ENCODE measurements at places on chromosomes 12 and 14.

DNA sequence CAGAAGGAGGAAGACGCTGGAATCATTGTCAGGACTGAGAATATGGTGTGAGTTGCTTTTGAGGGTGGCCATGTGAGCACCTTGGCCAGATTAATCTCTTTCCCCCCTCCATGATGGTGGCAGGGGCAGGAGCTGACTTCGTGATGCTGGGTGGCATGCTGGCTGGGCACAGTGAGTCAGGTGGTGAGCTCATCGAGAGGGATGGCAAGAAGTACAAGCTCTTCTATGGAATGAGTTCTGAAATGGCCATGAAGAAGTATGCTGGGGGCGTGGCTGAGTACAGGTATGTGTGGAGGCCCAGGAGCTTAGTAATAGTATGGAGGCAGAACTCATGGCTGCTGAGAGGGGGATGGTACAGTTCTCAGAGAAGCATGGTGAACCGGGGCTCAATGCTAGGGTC lies 4.3 kb downstream of the TINF2 start:
- no peak for DNase-seq

- no peak for DNase-seq
Observed at GRCh38 chr14:51529736-51530135, 122.0 kb upstream of the FRMD6 start.

DNA sequence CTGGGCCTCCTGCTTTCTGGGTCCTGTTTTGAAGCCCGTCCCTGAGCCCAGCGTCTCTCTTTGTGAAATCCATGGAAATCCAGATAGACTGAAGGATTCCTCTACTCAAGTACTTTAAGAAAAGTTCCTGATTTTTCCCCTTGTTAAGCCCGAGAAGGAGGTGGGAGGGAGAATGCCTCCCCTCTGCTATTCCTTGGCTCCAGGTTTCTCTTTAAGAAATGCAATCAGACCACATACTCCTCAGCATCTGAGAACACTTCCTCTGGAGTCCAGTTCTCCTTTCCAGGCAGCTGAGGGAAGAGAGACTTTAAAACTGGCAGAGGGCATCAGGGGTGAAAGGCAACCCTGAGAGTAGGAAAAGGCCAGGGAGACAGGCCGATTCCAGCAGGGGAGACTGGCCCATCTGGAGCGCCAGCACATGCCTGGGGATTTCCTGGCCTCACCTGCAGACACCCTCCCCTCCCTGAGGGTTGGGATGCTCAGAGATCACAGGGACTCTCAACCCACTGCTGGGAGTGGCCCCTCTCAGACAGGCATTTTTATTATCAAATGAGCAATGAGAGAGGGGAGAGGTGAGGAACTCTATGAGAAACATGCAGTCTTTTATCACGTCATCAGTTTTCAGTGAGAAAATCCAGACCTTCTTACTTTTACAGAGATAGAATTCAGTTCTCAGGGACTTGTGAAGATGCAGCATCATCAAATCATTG lies 2.0 kb upstream of the EMP1 start:
- no peak for DNase-seq

GRCh38 chr14:69540654-69541335 lies 33.9 kb downstream of the CCDC177 start:
- DNase-seq: no peak

DNA sequence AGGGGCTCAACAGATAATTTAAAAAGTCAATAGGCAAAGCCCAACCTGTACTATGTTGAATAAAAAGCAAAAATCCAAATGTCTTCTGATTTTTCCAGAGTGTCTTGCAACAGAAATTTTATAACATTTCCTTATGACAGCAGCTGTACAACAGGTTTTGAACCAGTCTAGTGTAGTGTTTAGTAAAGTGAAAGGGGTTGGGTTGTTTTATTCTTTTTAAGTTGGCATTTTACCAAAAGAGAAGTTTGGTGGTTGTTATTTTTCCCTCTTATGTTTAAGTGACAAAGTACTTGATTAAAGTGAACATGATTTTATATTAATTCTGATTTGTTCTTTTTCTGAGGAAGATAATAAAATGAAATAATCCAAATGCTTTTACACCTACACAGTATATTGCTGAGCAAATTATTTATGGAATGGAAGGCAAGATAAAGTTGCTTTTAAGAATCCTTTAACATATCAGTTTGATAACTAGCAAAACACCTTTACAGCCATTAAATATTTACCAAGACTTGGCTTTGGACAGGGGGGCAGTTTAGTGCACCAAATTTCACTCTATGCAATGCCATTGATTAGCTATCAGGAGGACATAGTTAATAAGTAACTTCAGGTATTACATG lies 128.9 kb downstream of the FOXA1 start:
- DNase-seq: no peak

DNA sequence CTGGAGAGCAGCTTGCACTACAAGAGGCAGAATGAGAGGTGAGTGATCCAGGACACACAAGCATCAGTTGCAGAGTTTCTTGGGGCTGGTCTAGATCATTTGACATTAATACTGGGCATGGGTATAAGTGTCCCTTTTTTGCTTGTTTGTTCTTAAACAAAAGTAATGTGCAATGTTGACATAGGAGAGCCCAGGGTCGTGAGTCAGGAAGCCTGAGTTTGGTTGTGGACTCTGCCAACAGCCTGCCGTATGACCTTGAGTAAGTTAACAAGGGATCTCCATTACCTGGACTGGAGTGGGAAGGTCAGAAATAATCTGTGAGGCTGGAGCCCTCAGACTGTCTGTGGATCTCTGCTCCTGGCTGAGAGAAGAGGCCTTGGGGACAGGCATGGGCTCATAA lies 170.3 kb downstream of the KCNA5 start:
- DNase-seq: no peak

GRCh38 chr12:48776956-48777355 lies 11.9 kb downstream of the ADCY6 start:
- no peak for DNase-seq

GRCh38 chr14:51206462-51206861 lies 33.6 kb upstream of the TMX1 start:
- DNase-seq: no peak

DNA sequence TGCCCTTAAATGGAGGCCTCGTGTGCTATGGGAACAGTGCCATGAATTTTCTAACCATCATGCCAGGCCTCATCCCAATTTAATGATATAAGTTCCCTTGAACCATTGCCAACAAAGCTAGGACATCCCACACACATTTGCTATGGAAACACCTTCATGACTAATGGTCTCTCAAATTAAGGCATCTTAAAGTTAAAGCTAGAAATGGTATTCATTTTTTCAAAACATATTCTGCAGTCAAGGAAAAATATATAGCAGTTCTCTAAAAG lies 117.3 kb downstream of the BTG1 start:
- no peak for DNase-seq

DNA sequence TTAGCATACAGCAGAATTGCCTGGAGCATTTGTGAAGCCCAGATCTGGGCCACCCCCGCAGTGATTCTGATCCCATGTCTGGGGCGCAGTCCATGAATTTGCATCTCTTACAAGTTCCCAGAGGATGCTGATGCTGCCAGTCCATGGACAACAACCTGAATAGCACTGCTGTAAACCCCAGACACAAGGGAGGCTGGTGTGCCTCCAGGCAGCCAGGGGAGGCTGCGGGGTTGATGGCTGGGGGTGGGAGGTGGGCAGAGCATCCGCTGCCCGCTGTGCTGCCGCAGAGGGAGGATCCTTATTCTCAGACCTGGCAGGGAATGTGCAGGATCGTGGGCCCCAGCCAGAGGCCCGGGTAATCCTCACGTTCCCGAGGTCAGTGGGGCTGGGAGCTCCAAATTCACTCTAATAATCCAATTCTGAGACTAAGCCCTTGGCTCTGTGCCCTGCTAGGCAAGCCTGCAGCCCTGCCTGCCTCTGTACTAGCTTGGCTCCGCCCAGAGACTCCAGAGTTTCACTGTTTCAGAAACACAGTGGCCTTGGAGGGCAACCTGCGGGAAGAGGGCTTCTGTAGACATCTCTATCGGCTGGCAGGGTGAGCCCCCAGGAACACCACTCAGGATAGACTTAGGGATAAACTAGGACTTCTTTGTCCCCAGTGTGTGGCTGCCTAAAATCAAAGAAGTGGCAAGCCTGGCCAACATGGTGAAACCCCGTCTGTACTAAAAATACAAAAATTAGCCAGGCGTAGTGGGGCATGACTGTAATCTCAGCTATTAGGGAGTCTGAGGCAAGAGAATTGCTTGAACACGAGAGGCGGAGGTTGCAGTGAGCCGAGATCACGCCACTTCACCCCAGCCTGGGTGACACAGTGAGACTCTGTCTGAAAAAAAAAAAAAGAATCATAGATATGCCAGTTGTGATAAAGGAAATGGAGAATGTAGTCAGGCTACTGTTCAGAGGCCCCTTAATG lies 17.8 kb upstream of the MLEC start:
- no peak for DNase-seq

- no peak for DNase-seq
Observed at GRCh38 chr14:96213871-96214465, 9.3 kb downstream of the BDKRB2 start.

- no peak for DNase-seq
Observed at GRCh38 chr14:72644758-72645489, 249.0 kb downstream of the DPF3 start.

GRCh38 chr12:86233126-86233525 lies 23.1 kb downstream of the MGAT4C start:
- no peak for DNase-seq

- no peak for DNase-seq
Observed at GRCh38 chr12:128693771-128694170, 130.0 kb downstream of the SLC15A4 start.

- no peak for DNase-seq
Observed at GRCh38 chr12:99027461-99027860, 382.4 kb downstream of the APAF1 start.

- DNase-seq: peak; percentile 28
Observed at GRCh38 chr12:21941506-21942376, 515 bp upstream of the ABCC9 start.

DNA sequence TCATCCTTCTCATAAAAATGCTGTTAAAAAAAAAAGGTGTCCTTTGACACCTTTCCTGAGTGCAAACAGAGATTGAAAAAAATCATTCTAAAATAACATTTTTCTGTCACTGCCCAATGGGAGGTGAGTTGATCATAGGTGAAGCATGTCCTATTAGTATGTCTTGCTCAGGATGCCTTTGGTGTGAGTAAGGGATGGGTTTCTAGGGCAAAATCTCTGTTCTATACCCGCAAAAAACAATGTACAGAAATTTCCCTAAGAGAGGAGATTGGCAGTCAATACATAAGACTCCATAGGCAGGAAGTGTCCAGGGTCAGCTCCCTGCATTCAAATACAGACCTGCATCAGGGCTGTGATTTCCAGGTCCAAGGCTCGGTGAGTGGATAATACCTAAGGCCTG lies 195.2 kb downstream of the DAD1 start:
- no peak for DNase-seq

DNA sequence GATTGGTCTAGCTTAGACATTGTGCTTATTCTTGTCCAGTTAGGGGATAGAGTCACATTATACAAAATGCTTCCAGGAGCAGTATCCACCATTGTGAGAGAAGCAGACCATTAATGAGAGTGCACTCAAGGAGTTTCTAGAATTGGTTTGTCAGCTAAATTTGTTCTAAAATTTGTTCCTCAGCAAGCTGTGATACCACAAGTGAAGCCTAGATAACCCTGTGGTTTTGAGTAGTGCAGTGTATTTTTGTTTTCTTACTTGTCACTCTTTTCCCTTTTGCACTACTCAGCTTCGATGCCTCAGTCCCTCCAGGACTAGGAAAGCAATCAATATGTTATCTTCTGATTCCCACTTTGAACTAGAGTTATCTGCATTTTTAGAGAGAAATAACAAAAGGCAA lies 42.5 kb upstream of the AKAP6 start:
- no peak for DNase-seq
